ENCODE measurements at places on chromosomes 2 and 18.

GRCh38 chr2:54672590-54673456 lies 50.6 kb upstream of the EML6 start:
- DNase-seq, result no peak

DNA sequence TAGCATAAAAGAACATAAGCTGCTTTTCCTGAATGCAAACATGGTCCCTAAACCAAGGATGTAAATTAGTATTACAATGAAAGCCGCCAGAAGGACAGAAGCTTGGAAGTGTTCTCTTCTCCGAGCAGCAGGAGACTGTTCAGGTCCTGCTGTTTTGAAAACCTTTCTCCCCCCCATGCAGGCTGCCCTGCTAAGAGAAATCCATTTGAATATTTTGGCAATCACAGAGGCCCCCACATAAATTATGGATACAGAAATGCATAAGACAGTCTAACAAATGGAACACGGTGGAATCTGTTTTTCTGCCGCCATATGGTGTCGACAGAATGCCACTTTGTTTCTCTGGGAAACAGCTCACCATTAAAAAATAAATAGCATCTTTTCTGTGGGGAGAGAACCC lies 600.4 kb upstream of the KLHL29 start:
- no peak for DNase-seq

DNA sequence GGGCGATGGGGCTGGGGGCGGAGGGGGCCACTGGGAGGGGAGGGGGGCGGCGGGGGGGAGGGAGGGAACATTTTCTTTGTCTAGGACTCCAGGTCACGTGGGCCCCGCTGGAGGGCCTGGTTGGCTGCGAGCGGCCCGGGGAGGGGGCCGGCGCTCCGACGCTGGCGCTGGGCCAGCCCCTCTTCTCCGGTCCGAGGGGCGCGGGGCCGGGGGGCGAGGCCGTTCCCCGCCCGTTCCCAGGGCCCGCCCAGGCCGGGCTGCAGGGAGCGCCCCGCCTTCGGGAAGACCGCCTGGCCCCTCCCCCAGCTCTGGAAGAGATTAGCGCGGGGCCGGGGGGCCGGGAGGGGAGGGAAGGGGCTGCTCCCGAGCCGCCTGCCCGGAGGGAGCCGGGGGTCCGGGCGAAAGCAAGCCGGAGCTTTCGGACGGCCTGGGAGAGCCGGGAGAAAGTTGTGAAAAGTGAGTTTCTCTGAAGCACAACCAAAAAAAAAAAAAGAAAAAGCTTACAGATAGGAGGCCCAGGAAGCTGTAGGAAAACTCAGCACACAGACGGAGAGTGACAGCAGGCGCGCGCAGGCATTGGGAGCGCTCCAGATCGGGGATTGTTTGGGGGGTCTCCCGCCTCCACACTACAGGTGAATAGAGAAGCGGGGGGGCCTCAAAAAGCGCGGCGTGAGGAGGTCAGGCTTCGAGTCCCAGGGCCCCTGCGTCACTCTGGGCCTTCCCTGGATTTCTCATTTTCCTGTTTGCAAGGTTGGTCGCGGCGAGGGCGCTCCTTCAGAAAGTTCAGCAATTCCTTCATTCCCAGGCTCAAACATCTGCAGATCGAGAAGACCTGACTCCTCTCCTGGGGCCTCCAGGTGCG lies 84.1 kb upstream of the POMC start:
- DNase-seq, result peak; percentile 53

- no peak for DNase-seq
Observed at GRCh38 chr18:75407468-75408437, 19.8 kb downstream of the SMIM21 start.

DNA sequence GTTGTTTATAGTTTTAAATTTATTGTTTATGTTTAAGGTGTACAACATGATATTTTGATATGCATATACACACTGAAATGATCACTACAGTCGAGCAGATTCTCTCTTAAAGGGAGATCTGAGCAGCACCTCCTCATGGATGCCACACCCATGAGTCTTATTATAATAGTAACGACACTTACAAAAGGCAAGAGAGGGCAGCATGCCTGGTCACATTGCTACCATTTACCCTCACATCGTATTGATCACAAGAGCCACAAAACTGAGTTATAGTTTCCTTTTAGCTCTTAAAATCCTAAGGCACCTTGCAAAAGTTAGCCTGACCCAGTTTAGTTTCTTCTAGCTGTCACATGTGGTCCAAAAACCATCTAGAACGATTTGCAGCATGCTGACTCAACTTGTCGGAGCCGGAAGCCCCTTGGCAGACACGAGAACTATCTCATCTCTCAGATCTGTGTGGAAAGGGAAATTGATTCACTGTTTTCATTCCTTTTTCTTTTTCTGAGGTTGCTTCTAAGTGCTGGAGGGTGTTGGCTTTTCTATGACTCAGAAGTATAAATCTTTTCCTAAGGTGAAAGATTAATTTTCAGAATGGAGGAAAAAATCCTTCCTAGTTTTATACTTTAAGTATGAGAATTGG lies 85.3 kb downstream of the CDC42EP3 start:
- DNase-seq, result peak; percentile 56

- DNase-seq, result peak; percentile 56
Observed at GRCh38 chr2:11692966-11693521, 23.0 kb upstream of the NTSR2 start.

GRCh38 chr2:235508371-235509160 lies 14.7 kb downstream of the AGAP1 start:
- DNase-seq, result no peak

- DNase-seq, result no peak
Observed at GRCh38 chr2:100865816-100866460, 46.0 kb downstream of the NPAS2 start.

- no peak for DNase-seq
Observed at GRCh38 chr18:13269521-13270011, 51.0 kb downstream of the LDLRAD4 start.

DNA sequence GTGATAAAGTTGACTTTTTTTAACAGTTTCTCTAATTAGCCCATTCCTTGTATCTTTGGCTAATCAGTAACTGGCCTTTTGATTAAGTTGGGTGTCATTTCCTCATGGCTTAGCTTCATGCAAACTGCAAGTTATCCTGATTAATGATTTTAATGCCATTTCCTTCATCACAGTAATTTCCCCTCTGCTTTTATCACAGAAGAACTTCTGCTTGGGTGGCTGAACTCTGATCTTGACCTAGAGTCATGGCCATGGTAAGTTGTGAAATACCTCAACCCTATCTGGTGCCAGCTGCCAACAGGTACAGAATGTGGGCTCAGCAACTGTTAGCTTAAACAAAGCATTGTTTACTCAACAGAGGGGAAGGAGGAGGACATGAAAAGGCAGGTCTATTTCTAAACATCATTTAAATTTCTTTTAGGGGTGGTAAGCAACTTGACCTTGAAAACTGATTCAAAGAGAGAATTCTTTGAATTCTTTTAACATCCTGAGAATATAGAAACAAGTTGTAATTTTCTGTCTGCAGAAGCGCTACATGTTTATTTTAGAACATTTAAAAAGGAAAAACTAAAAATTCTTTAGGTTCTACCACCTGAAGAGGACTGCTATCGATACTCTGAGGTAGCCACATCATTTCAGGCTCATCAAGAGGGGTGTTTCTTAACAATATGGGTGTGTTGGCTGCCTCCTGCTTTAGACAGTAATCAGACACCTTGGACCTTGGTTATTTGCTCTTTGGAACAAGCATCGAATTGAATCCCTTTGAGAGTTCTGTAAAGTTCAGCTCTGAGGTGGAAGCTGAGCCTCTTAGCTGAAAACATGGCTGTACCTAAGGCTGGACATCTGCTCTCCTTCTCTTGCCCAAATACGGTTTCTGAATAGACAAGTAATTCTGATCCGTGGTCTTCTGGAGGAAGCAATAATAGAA lies 39.7 kb downstream of the ANXA4 start:
- no peak for DNase-seq

DNA sequence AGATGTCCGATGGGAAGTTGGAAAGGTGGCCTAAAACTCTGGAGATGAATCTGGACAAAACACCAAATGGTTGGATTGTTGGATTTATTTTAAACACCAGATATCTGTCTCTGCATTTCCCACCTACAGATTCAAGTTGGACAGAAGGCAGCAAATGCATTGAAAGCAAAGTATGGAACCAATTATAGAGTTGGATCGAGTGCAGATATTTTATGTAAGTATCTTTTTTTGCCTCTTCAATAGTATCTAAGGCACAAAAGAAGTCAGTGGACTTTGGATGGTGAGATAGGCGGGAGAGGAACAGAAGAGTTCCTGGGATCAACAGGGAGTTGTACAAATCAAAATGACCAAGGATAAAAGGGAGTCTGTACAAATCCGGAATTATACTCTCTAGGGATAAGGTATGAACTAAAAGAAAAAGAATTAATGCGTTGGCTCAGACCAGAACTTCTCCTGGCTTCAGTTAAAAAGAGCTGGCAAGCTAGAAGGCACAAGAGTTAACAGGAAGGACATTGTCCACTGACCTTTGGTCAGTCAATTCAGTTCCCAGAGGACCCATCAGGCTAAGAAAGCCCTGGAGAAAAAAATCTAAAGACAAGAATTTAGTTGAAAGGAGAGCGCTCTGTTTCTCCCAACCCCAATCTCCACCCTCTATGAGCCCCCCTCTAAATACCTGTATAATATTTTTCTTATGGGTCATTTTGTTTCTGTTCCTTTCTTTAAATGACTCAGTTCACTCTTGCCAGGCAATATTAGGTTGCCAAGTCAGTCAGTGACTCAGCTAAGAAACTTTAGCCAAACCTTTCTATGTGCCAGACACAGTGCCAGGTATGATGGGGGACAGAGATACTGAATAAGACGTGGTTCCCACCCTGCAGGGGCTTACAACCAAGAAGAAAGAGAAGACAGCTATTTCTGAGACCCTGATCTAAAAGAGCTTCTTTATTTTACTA lies 29.1 kb downstream of the CPO start:
- DNase-seq, result no peak

DNA sequence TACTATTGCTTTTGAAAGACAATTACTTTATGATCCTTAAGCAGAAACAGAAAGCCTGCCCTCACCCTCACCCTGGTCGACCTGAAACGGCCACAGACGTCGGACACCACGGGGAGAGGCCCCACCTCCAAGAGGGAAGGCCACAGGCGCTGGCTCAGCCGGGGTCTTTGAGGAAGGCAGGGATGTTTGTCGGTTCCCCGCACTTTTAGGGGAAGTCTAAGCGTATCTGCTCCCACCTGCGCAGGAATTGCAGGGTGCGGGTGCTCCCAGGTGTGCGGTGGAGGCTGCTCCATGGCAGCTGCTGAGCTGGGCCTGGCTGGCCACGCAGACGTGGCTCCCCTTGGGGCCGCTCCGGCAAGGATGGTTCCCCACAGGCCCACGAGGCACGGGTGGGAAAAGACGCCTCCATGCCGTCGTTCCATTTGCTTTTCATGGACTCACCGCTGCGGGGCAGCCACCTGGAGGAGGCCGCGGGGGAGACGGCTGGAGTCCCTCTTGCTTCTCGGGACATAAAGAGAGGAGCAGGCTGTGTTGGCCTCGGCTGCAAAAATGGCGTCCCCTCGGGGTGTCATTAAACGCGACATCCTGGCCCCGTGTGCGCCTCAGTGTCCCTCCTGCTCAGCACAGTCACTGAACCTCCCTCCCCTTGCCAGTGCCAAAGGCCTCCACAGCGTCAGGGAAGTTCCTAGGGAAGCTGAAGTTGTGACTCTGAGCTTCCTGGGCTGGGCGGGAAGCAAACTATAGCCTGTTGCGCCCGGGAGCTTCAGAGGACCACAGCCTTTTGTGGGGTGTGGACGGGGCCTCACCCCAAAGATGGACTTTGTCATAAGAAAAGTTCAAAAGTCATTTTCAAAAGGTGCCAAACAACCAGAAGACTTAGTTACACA lies 63.4 kb downstream of the NFATC1 start:
- DNase-seq, result no peak

- DNase-seq, result no peak
Observed at GRCh38 chr2:241870611-241871537, 1.3 kb downstream of the RTP5 start.

- no peak for DNase-seq
Observed at GRCh38 chr2:239201884-239202283, 198.9 kb downstream of the HDAC4 start.

- DNase-seq, result no peak
Observed at GRCh38 chr18:10128921-10129501, 215.2 kb downstream of the VAPA start.
